ENCODE measurements at places on chromosomes 2 and 18.

DNA sequence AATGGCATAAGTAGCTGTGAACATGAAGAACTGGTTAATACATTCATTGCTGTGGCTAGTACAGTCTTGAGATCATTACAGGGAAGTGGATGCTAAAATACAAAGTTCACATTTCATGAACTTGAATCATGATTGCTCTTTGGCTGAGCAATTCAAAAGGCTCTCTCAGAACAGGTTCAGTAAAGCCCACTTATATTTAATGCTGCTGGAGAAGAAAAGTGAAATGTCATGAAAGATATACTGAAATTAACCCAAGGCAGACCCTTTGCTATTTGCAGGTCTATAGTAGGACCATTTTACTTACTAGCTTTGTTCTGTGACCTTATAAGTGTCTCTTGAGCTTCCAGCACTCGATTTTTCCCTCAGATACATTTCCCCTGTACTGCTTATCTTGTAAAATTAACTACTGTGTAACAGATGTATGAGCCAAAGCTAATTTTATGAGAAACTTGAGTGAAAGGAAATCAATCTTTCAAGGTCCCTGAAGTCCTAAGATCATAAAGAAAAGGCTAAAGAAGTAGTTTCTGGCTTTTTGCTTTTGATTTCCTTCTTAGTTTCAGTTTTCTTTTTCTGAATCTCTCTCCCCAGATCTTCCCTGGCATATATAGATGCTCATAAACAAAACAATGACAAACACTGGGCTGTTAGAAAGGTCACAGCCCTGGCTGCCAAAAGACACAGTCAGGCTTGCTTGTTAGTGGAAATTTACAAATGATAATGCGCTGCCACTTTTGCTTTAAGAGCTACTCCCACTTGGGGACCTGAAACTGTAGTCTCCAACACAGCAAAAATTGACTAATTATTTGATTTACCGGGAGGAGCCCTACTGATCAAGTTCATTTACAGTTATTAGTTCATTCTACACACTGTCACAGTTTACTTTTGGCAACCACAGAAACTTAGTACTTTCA is 132.7 kb upstream of the XPO1 start:
- DNase-seq, result peak; percentile 57

DNA sequence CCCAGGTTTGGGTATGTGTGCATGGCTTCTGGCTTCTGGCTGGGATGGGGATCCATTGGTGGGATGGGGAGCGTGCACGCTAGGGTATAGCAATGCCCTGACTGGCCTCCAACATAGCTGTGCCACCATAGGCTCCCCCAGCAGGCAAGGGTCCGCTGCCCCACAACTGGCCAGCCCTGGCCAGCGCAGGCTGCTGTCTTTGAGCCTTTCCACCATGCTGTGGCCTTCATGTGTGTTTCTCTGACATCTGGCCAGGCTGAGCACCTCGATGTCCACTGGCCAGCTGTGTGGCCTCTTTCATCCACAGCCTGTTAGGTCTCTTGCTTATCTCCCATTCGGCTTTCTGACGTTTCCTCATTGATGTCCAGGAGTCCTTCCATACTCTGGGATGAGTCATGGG is 231.3 kb downstream of the NDUFA10 start:
- no peak for DNase-seq

GRCh38 chr2:227630322-227630721 is 13.0 kb downstream of the SCYGR4 start:
- no peak for DNase-seq

DNA sequence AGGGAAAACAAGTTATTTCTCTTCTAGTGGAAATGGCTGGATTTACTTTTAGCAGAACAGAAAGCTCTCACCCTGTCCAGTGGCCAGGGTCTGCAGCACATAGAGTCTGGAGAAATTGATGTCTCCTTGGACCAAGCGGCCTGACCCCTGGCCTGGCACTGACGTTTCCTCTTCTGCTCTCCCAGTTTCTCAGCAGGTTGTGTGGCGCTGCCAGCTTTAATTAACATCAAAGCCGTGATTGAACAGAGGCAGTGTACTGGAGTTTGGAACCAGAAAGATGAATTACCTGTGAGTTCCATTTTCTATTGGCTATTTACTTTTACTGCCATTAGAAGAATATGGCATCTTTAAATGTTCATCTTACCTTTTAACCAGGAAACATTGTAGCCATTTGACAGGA is 20.9 kb downstream of the CD8A start:
- DNase-seq, result no peak

DNA sequence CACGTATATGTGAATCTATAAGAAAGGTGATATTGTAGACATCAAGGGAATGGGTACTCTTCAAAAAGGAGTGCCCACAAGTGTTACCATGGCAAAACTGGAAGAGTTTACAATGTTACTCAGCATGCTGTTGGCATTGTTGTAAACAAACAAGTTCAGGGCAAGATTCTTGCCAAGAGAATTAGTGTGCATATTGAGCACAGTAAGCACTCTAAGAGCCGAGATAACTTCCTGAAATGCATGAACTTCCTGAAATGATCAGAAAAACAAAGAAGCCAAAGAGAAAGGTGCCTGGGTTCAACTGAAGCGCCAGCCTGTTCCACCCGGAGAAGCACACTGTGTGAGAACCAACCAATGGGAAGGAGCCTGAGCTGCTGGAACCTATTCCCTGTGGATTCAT is 101.0 kb downstream of the HS6ST1 start:
- DNase-seq, result no peak

- no peak for DNase-seq
These were observed 60.5 kb upstream of the LGALSL start for GRCh38 chr2:64393383-64394010.

DNA sequence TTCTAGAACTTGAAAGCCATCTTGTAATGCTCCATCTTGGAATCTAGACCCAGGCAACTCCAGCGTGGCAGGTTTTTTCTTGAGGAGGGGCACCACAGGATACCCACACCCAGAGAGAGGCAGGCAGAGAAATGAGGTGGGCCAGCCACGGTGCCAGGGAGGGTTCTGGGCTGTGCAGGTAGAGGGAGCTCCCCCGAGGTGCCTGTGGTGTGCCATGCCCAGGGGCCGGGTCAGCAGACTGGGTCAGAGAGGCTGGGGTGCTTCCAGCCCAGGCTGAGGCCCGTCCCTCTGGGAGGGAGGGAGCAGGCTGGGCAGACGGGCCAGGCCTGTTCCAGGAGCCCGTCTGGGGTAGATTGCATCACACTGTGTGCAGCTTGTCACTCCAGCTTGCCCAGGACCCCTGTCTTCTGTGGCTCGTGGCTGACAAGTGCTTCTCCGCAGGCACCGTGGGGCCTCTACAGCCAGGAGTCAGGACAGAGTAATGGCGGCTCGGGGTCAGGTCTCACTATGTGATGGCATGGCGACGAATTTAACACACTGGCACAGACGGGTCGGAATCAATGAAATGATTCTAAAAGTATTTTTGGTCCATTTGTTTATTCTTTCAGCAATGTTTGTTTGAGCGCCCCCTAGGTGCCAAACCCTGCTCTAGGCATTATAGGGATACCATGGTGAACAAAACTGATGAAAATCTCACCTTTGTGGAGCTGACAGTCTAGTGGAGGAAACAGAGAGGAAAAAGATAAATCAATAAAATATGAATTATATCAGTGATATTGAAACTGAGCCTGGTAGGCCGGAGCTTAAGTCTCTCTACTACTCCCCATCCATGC is 144.0 kb downstream of the ACOXL start:
- no peak for DNase-seq

GRCh38 chr2:173764094-173764493 is 201.1 kb downstream of the SP3 start:
- no peak for DNase-seq

DNA sequence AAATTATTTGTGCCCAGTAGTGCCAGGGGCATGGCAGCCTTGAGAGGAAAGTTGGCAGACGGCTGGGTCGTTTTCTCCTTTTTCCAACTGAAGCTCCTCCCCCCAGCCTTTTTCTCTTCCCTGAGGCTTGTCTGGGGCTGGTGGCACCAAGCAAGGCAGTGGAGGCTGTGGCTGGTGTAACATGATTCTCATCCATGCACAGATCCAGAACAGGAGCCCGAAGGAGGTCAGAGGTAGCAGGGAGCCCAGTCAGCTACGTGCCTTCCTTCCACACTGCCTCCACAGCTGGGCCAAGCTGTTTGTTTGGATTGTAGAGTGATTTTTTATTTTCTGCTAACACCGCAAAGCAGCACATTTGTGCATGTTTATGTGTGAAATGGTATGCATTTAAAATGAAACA is 170.3 kb upstream of the MGAT5 start:
- no peak for DNase-seq

GRCh38 chr18:70337139-70337972 is 48.5 kb downstream of the SOCS6 start:
- no peak for DNase-seq

Data from C1 segment of cervical spinal cord (tissue), 14 donors.